ENCODE measurements at places on chromosomes 1 and 21.

DNA sequence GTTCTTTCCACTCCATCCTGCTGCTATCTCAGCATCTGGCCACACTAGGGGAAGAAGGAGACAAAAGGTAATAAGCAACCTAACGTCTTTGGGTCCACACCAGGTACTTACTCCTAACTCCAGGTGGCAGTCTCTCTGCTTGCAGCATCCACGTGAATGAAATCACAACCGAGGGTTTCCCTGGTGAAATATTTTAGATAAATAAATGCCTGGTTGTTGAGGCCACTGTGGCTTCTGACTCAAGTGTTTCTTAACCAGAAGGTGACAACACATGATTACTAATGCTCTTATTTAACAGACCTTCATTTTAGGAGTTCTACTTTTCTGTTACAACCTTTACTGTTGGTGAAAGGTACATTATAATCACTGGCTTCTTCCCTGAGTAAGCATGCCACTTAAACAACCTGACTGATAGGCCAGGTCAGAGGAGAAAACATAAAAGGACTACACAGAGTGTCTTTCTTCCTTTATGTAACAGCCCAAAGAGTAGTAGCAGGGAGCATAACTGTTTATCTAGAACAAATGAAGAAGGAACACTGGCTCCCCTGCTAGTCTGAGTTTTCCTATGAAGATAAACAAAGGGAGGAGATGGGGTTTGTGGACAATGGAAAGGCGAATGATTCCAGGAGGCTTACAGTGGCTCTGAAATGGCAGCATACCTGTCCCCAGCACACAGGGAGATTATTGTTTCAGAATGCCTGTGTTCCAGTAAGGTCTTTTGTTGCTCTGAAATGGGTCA is 59.9 kb downstream of the SYT6 start:
- no peak for DNase-seq

GRCh38 chr1:230157420-230158390 is 90.7 kb downstream of the GALNT2 start:
- no peak for DNase-seq

DNA sequence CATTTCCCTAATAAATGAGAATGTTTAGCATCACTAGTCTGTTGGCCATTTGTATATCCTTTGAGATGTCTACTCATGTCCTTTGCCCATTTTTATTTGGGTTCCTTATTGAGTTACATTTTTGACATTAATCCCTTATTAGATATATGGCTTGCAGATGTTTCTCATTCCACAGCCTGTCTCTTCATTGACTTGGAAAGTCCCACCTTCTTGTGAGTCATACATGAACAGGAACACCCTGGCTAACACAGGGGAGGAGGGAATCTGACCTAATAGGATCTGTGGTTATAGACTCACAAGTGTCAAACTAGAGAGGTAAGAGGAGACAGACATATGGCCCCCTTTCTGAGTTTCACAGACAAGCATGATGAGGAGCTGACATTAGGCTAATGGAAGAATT is 11.5 kb downstream of the ZP4 start:
- no peak for DNase-seq

DNA sequence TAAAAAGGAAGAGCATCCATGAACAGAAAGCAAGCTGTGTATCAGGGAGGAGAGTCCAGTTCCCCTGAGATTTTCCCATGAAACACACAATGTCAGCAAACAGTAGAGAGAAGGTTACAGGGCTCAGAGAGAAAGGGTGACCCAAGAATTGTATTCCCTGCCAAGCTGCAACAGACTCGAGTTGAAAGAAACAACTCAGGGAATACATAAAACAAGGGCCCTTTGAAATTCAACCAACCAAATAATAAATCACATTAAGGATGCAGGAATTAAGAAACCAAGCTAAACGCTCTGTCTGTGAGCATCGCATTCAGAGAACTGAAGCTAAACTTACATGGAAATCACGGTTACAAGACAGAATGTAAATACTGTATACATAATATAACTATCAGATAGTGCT is 20.2 kb downstream of the S100A16 start:
- no peak for DNase-seq

- no peak for DNase-seq
Observed at GRCh38 chr1:3903141-3904005, 3.3 kb upstream of the C1orf174 start.

- no peak for DNase-seq
Observed at GRCh38 chr1:14600405-14601112, 2.1 kb downstream of the KAZN start.

- DNase-seq, result no peak
Observed at GRCh38 chr1:73587080-73587479, 610.9 kb downstream of the LRRIQ3 start.

DNA sequence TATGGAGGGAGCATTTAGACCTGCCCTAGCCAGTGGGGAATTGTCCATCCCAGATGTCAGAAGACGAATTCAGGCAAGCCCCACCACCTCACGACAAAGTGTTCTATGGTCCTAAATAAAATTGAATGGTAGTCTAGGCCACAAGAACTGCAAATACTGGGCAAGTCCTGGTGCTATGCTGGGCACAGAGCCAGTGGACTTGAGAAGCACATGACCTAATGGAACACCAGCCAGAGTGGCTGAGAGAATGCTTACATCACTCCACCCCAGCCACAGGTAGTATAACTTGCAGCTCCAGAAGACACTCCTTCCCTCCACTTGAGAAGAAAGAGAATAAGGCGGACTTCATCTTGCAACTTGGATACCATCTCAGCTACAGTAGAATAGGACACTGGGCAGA is 567.3 kb upstream of the CXADR start:
- no peak for DNase-seq

DNA sequence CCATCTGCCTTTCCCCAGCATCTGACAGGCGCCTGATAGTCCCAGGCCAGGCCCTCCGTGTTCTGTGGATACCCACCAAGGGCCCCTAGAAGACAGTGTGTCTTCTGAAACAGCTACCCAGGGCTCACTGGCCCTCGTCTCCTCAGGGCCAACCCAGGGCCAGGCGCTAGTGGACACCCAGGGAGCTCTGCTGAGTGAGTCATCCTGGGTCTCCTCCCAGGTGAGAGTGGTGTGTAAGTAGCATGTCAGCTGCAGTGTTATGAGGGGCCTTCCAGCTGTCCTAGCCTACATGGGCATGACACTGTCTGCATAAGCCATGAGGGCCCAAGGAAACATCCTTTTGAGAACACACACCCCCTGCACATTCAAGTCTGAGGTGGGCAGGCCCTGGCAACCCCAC is 36.7 kb downstream of the CHD5 start:
- no peak for DNase-seq

GRCh38 chr1:91760512-91760911 is 125.4 kb downstream of the TGFBR3 start:
- DNase-seq, result no peak

GRCh38 chr1:222525951-222526350 is 22.0 kb downstream of the HHIPL2 start:
- DNase-seq, result no peak

- peak; percentile 36 for DNase-seq
Observed at GRCh38 chr1:53860967-53861411, 22.9 kb upstream of the NDC1 start.

- no peak for DNase-seq
Observed at GRCh38 chr1:155266553-155266952, 4.4 kb upstream of the SCAMP3 start.

GRCh38 chr1:163069142-163069541 is at the start of gene RGS4:
Gene RGS4, plus strand, starts transcription at chr1:163069361. Its CDS starts 124 bp downstream, at chr1:163069485.
- no peak for DNase-seq

- DNase-seq, result no peak
Observed at GRCh38 chr1:180936110-180937011, 23.7 kb downstream of the KIAA1614 start.

DNA sequence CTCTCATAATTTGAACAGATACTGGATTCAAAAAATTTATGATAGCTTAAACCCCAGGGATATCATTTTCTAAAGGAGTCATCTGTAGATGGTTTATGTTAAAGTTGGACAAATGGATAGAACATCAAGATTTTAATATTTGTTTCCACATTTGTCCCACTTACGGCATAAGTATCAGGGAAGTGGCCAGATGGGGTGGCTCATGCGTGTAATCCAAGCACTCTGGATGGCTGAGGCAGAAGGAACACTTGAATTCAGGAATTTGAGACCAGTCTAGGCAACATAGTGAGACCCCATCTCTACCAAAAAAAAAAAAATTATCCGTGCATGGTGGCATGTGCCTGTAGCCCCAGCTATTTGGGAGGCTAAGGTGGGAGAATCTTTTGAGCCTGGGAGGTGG is 229.1 kb downstream of the GPR52 start:
- no peak for DNase-seq

GRCh38 chr1:208513799-208514198 is 269.6 kb upstream of the PLXNA2 start:
- DNase-seq, result no peak

DNA sequence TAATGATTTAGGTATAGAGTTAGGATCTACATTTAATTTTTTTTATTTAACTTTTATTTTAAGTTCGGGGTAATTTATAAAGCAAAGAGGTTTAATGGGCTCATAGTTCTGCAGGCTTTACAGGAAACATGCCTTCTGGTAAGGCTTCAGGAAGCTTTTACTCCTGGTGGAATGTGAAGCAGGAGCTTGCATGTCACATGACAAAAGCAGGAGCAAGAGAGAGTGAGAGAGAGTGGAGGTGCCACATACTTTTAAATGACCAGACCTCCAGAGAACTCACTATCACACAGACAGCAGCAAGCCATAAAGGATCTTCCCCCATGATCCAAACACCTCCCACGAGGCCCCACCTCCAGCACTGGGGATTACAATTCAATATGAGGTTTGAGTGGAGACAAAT is 17.6 kb upstream of the GBP2 start:
- DNase-seq, result no peak

DNA sequence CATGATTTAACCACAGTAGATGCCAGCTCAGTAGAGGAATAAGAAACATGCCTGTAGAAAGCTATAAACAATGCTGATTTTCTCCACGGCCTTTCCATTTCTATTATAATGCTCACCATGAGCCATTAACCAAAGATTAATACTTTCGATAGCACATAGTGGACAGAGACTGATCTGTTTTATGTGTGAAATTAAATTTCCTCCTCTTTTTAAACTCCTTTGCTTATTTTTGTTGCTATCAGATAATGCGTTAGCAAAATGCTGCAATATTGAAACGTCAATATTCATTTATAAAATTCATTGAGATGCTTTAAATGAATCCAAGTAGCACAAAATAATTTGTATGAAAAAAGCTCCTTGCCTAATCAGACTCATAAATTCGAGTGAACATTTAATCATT is 1807.9 kb downstream of the MRPL39 start:
- DNase-seq, result no peak

DNA sequence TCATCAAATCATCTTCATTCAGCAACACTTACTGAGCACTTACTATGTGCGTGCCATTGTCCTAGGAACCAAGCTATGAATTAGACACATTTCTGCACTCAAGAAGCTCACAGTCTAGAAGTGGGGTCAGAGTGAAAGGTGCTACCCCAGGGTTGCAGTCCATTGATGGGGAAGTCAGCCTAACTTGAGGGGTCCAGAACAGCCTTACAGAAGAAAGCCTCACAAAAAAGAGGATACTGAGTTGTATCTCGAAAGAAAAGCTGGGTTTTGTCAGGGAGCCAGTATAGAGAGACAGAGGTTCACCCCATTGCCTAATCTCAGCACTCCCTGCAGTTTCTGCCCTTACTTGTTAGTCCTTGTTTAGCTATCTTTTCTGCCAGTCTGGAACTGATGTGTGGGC is 153.1 kb upstream of the JUN start:
- DNase-seq, result no peak

DNA sequence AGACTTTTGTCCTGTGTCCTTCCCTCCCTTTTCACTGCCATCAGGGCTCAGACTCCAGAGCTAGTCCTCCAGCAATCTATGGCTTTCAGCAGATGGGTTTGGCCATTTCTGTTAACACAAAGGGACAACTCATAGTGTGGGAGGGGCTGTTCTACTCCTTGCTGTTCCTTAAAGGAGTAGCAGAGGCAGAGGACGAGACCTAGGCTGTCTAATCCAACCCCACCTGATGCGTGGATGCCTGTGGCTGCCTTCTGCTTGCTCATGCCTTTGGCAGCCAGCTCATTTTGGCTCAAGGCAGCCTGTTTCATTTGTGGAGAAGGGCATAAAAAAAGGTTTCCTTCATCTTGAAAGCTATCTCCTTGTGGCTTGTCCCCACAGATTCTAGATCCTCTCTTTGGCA is 27.0 kb downstream of the MFSD2A start:
- DNase-seq, result no peak

DNA sequence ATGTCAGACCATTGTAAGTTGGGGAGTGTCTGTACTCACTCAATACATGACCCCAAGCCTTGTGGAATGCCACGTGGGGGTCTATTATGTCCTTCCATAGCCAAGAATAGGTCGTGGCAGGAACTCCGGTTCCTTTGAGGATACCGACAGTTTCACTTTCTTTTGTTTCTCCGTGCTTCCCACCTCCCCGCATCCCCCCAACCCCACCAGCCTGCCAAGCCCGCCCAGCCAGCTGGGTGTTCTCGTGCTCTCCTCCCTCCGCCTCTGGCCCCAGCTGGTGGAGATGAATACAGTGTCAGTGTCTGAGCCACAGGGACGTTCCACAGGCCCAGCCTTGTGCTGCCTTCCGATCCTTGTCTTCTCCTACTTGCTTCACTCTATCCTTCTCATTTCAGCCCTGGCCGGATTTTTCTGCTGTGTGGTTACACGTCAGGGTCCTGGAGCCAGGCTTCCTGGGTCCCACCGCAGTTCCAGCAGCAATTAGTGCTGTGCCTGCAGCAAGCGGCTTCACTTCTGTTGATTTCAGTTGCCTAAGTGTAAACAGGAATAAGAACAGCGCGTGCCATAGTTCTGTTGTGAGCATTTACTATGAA is 4.1 kb upstream of the AGTRAP start:
- DNase-seq, result no peak

GRCh38 chr1:48676822-48677221 is 99.9 kb downstream of the BEND5 start:
- DNase-seq, result no peak

- no peak for DNase-seq
Observed at GRCh38 chr1:162625679-162626078, 6.6 kb upstream of the DDR2 start.

DNA sequence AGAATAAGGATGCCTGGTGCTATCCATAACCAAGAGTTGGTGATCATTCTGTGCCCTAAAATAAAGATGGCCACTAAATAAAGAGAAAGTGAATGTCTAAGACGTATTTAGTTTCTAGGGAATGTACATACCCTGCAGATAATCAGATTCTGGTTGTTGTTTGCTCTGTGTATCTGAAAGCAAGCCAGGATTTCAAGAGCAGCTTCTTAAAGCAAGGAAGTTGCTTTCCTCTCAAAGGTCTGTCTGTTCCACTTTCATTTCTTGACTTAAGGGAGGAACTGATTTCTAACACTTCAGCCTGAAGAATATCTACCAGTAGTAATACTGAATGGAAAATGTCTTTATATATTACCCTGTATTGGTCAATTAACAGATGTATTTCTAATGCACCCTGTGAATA is 88.8 kb downstream of the KIF1B start:
- DNase-seq, result no peak

DNA sequence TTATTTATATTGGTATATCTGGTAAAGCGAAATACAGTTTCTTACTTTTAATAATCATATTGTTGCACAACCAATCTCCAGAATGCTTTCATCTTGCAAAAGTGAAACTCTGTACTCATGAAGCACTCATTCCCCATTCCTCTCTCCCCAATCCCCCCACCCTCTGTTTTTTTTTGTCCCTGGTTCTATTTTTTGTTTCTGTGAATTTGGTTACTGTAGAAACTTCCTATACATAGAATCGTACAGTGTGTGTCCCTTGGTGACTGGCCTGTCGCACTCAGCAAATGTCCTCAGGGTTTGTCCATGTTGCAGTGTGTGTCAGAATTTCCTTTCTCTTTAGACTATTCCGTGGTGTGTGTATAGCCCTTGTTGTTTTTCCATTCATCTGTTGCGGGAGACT is 7.9 kb upstream of the NLRP3 start:
- no peak for DNase-seq

- no peak for DNase-seq
Observed at GRCh38 chr1:234175363-234175762, 197.9 kb upstream of the COA6 start.
